ENCODE measurements at places on chromosomes 12 and 14.

DNA sequence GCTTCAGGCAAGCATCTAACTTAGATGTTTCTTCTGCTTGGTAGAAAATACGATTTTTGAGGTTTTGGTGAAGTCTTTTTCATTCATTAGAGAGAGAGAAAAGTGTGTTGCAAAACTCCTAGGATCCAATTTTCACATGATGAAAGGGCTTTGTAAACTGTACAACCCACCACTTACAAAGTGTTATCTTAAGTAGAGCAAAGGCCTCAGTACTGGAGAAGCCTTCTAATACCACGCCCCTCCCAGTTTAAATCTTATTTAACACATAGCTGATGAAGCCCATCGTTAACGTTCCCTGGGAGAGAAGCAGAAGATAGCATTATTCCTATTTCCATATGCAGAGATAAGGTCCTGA is 869 bp downstream of the APOLD1 start:
- no peak for DNase-seq

DNA sequence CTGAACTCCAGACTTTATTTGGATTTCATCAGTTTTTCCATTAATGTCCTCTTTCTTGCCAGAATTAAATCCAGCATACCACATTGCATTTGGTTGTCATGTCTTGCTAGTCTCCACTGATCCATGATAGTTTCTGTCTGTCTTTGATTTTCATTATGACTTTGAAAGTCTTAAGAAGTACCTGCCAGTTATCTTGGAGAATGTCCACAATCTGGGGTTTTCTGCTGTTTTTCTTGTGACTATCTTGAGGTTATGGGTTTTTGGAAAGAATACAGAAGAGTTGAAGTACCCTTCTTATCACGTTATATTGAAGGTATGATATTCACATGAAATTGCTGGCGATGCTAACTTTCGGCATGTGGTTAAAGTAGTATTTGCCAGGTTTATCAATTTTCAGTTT is 282.3 kb upstream of the PRICKLE1 start:
- DNase-seq, result no peak

GRCh38 chr12:54161481-54162437 is 27.0 kb downstream of the SMUG1 start:
- DNase-seq, result no peak

DNA sequence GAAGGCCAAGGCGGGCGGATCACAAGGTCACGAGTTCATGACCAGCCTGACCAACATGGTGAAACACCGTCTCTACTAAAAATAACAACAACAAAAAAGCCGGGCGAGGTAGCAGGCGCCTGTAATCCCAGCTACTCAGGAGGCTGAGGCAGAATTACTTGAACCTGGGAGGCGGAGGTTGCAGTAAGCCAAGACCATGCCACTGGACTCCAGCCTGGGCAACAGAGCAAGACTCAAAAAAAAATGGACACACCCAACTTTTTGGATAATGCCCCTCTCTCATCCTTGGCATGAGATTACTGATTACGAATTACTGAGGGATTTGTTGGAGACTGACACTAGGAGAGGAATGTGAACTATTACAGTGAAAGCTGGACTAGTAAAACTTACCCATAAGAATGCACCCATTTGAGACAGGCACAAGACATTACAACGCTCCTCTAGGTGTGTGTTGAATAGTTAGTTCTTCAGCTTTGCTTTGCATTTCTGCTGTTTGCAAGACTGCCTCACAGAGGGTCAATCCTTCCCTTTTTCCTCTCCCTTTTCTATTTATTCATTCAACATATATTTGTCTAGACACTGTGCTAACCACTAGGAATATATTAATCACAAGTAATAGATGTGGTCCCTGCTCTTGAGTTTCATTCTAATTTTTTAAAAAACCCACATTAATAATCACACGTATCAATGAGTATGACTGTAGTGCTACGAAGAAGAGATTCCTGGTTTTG is 46.0 kb upstream of the OR5AU1 start:
- no peak for DNase-seq

DNA sequence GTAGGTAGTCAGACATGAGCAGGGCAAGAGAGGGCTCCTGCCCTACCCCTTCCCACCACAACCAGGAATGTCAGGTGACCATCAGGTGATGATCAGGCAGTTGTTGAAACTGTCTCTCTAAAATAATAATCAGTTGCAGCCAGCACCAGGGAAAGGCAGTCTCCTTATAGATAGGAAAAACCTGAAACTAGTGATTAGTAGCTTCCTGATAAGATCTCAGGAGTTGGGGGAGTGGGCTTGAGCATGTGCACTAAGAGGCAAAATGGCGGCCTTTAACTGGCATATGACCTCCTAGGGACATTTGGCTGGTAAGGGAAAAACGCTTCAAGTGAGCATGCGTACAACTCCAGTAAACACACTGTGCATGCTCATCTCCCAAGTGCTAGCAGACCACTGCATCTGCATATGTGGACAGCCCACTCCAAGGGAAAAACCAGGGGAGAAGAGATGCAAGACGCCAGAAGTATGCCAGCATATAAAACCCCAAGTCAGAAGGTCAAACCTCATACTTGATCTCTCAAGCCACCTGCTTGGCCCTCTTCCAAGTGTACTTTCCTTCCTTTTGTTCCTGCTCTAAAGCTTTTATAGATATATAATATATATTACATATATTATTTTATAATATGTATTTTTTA is 37.1 kb downstream of the TGFB3 start:
- no peak for DNase-seq

DNA sequence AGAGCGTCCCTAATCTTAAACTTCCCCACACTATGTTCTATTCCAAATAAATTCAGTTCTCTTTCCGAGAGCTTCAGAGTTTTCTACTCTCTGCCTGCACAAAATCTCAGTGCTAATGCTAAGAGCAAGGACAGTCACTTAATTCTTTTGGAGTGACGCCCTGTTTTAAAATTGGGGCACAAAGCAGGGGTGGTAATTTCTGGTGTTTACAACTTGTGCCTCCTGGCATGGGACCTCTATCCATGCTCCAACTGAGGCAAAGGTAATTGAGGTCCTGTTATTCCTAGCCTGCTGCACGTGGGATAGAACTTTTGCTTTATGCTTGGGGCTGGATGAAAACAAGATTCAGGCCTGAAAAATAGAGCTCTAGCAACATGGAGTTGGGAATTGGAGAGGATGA is 22.9 kb downstream of the C12orf50 start:
- DNase-seq, result no peak

- no peak for DNase-seq
Measured at GRCh38 chr12:14289601-14290000, 75.9 kb upstream of the ATF7IP start.

DNA sequence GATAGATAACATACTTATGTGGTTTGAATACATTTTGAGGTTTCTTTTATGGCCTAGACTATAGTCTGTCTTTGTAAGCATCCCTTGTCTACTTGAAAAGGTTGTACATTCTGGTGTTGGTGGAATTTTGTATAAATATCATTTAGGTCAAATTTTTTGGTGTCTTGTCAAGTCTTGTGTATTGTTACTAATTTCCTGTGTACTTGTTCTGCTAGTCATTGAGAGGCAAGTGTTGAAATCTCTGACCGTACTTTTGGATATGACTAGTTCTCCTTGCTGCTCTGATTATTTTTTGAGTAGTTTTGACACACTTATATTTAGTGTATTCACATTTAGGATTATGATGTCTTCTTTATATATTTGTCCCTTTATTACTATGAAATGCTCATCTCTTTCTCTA is 219.6 kb downstream of the CCDC91 start:
- no peak for DNase-seq

- no peak for DNase-seq
Measured at GRCh38 chr12:69529021-69529420, 56.2 kb upstream of the CCT2 start.

DNA sequence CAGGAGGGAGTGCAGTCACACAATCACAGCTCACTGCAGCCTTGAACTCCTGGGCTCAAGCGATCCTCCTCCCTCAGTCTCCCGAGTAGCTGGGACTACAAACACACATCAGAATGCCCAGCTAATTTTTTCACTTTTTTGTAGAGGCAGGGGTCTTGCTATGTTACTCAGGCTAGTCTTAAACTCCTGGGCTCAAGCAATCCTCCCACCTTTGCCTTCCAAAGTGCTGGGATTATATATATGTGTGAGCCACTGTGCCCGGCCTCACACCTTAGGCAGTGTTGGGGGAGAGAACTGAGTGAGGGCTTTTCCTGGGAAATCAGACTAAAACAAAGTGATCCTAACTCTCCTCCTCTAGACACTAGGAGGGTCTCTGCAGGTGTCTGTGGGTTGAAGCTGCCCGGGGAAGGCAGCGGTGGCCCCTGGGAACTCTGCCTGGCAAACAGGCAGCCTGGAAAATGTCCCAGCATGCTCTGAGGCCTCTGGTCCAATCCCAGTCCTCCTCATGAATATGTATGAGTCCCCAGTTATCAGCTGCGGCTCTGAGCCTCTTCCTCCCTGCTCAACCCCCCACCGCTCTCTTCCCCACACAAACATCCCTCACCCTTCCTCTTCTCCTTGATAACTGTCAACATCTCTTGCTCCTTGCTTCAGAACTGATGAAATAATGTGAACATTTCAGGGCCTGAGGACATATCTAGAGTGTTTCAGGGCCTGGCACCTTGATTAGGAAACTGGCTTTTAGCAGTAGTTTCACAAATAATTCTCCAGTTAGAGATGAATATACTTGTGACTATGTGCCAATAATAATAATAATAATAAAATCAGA is 7.9 kb upstream of the NAA25 start:
- DNase-seq, result peak; percentile 19

GRCh38 chr12:96425951-96426350 is 25.7 kb upstream of the CDK17 start:
- no peak for DNase-seq

- DNase-seq, result no peak
Measured at GRCh38 chr12:86748894-86749293, 492.7 kb upstream of the MGAT4C start.

DNA sequence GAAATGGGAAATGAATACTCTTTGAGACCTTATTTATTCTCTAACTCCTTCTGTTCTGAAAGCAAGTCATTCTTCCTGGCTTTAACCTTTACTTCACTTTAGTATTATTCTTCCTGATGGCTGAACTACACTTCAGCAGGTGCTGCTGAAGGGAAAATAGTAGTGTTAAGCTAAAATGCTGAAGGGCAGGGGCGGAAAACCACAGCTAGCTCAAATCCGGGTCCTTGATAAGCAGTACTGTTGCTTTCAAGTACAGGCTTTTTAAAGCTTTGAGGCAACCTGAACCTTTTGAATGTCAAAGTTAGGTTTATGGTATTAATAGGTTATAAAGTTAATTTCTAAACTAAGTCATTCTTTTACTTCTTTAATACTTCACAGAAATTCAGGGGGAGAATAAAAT is 10.7 kb downstream of the CCDC196 start:
- DNase-seq, result no peak

GRCh38 chr12:64323476-64324225 is 66.9 kb downstream of the C12orf56 start:
- DNase-seq, result no peak

- no peak for DNase-seq
Measured at GRCh38 chr12:53596920-53597363, 29.2 kb downstream of the ATF7 start.

DNA sequence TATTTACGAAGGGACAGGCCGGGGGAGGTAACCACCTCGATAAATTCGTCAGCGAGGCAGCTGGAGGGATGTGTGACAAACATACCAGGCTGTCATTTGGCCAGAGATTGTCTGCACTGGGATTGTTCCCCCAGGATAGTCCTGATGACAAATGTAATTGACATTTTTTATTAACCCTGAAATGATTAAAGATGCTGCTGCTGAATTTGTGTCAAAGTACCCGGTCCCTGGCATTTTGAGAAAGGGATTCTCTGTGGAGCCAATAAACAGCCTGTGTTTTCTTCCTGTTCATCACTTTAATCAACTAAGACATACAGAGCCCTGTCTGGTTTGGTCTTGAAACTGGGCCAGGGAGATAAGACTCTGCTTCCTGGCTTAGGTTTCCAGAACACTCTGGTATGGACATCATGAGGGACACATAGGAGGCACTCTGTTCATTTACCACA is 117.6 kb downstream of the SLC25A47 start:
- no peak for DNase-seq

GRCh38 chr12:16008421-16008824 is 97.3 kb downstream of the DERA start:
- DNase-seq, result no peak

DNA sequence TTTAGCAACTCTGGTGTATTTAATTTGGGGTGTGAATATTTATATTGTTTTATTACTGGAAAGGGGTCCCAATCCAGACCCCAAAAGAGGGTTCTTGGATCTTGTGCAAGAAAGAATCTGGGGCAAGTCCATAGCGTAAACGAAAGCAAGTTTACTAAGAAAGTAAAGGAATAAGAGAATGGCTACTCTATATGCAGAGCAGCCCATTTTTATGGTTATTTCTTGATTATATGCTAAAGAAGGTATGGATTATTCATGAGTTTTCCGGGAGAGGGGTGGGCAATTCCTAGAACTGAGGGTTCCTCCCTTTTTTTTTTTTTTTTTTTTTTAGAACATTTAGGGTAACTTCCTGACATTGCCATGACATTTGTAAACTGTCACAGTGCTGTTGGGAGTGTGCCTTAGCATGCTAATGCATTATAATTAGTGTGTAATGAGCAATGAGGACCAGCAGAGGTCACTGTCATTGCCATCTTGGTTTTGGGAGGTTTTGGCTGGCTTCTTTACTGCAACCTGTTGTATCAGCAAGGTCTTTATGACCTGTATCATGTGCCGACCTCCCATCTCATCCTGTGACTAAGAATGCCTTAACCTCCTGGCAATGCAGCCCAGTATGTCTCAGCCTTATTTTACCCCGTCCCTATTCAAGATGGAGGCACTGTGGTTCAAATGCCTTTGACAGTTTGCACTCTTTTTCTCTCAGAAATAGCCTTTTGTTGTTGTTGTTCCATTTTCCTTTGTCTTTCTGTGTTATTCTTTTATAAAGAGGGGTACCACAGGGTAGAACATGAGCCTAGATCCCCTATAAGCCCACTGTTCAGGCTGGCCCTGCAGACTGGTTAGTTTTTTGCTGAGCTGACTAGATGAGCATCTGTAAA is 75.5 kb upstream of the DCD start:
- peak; percentile 16 for DNase-seq

DNA sequence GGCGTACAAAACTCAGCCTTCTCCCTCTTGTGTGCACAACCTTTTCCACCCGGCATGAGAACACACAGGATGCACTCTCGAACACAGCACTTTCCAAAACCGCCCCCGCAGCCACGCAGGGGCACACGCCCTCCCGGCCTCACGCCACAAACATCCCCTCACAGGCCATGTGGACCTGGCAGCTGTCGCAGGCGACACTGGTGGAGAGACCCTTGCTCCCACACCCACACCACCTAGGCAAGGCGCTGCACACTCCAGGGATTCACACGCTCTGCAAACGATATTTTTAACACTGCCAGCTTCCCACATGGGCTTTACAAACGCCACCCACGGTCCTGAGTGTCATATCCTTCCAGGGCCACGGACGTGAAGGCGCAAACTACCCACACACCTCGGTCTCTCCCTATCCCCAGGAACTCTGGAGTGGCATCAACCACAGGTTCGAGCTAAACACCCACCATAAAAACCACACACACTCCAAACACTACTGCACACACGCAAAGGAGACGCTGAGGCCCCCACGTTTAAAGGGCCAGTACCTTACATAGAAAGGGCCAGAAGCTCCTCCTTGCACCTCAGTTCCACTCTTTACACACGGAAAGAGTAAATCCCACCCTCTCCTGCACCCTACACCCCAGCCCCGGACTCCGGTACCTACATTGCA is 12.4 kb upstream of the ITGB7 start:
- no peak for DNase-seq
